ENCODE measurements at places on chromosomes 13 and 19.

DNA sequence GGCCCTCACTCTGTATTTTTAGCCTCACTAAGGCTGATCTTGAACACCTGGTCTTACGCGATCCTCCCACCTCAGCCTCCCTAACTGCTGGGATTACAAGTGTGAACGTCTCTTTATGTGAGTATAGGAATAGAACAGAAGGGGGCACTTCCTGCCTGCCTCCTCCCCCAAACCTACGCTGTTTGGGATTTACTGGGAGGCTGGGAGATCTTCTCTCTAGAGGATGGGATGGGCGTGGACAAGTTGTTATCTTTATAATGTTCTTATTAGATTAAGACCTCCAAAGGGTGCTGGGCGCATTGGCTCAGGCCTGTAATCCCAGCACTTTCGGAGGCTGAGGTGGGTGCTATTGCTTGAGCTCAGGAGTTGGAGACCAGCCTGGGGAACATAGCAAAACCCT is 2.9 kb upstream of the CSNK1G2 start:
- DNase-seq = no peak

- DNase-seq = no peak
These were observed 35.2 kb upstream of the PEG3 start for GRCh38 chr19:56875717-56876116.

DNA sequence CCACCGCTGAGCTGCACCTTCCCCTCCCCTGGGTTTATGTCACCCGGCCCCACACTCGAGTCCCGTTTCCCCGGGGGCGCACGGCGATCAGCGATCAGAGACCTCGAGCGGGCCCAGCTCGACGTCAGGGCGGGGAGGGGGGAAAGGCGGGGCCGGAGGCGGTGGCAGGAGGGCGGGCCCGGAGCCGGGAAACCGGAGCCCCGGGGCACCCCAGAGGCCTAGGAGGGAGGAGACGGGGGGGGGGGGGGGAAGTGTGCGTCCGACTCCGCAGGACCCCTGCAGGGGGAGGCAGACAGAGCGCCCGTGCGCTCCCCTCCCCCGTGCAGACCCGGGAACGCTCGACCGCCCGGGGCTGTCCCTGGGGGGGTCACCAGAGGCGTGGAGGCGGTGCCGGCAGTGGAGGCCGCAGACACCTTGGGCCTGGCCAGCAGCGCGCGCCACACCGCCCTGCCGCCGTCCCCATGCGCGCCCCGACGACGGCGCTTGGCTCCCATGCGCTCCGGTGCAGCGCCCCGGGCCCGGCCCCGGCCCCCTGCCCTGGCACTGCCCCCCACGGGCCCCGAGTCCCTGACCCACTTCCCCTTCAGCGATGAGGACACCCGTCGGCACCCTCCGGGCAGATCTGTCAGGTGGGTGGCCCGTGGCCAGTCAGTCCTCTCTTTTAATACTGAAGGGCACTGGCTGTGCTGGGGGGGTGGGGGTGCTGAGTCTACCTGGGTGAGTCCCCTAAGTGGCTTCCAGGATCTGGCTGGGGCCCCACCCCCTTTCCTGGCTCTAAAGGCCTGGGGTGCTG is 11.8 kb downstream of the PDE4A start:
- no peak for DNase-seq

- no peak for DNase-seq
These were observed 44.3 kb upstream of the ENOX1 start for GRCh38 chr13:43831088-43831487.

- DNase-seq = no peak
These were observed 42.4 kb downstream of the UQCRFS1 start for GRCh38 chr19:29170554-29170953.

DNA sequence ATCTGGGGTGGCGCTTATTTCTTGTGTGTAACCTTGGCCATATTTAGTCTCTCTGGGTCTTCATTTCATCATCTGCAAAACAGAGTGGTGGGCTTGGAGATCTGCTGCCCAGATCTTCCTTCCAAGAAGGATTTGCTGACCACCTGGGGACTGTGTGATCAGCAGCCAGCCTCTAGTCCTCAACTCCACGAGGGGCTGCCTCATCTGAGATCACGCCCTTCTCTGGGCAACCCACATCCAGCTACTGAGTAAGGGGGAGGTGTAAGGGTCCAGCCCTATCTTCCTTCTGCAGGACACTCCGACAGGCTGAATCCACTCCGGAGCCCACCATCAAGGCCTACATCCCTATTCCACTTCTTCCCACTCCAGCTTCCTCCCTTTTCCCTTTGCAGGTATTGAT is 57.9 kb downstream of the CHST8 start:
- DNase-seq = no peak

- no peak for DNase-seq
These were observed 11.3 kb downstream of the ABCA7 start for GRCh38 chr19:1050989-1051788.

- DNase-seq = no peak
These were observed 7.5 kb downstream of the PLAUR start for GRCh38 chr19:43662487-43662886.

DNA sequence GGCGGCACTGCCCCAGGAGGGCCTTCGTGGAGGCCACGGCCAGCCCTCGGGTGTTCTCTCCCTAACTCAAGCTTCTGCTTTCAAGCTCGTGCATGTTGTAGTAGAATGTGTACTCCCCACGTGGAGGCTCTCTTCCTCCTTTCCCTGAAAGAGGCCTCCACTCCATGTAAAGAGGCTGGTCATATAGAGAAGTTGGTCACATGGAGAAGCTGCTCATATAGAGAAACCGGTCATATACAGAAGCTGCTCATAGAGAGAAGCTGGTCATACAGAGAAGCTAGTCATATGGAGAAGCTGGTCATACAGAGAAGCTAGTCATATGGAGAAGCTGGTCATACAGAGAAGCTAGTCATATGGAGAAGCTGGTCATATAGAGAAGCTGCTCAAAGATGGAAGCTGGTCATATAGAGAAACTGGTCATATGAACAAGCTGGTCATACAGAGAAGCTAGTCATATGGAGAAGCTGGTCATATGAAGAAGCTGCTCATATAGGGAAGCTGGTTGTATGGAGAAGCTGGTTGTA is 152.5 kb downstream of the COL4A1 start:
- DNase-seq = no peak

DNA sequence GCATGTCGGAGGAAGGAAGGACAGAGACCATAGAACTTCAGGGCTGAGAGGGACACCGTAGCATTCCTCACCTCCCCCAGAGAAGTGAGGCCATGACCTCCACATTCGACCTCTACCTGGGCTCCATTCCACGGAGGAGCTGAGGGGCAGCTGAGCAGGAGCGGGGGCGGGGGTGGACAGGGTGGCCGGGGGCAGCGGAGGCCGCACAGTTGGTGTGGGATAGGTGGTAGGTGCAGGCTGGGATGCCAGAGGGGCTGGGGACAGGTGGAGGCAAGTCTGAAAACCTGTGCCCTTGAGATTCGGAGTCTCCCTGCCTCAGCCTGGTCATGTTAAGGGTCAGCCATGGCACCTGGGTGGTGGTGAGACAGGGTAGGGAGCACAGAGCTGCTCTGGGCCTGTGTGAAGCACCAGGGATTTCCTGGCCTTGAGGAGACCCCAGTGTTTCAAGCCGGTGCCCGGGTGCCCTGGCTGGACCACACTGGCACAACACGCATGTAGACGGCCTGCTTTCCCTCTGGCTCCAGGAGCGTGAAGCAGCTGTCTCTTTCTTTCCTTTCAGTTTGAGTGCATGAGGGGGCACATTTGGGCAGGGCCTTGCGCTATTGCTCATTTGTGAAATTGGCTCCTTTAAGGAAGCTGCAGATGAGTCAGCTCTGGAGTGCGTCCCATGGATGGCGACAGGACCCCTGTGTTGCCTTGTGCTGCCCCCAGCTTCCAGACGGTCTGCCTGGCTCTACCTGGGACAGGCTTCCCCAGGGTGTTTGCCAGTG is 51.8 kb downstream of the TSSK6 start:
- DNase-seq = no peak

DNA sequence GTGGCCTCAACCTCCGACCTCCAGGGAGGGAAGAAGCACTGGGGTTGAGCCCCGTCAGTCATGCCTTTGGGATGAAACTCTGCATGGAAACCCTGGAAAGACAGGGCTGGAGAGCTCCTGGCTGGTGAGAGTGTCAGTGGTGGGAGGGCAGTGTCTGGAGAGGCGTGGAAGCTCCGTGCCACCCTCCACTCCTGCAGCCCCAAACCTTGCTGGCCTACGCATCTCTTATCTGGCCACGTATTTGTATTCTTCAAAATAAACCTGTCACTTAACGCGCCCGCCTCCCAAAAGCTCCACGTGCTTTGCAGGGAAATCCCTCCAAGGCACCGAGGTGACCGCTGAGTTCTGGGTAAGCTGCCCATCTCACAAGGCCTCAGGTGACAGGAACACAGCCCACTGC is 84.3 kb downstream of the TEX29 start:
- no peak for DNase-seq

DNA sequence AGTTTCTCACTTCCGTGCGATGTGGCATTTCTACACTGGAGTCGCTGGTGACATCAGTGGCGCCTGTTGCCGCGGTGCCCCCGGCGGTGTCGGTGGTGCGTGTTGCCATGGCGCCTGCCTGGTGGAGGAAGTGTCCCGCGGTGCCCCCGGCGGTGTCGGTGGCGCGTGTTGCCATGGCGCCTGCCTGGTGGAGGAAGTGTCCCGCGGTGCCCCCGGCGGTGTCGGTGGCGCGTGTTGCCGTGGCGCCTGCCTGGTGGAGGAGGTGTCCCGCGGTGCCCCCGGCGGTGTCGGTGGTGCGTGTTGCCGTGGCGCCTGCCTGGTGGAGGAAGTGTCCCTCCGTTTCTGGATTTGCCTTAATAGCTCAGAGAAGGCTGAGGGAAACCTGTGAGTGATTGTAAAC is 127.6 kb downstream of the KDM4B start:
- DNase-seq = no peak

DNA sequence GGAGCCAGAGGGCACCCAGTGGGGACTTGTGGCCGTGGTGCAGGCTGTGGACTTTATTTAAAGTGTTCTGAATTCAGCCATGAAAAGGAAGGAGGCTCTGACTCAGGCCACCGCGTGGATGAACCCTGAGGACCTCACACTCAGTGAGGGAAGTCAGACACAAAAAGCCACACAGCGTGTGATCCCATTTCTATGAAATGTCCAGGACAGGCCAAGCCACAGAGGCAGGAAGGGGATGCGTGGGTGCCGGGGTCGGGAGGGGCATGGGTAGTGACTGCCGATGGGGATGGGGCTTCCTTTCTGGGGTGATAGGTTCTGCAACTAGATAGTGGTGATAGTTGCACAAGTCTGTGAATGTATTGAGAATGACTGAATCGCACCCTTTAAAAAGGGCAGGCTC is 8.7 kb upstream of the ZBTB7A start:
- DNase-seq = no peak

DNA sequence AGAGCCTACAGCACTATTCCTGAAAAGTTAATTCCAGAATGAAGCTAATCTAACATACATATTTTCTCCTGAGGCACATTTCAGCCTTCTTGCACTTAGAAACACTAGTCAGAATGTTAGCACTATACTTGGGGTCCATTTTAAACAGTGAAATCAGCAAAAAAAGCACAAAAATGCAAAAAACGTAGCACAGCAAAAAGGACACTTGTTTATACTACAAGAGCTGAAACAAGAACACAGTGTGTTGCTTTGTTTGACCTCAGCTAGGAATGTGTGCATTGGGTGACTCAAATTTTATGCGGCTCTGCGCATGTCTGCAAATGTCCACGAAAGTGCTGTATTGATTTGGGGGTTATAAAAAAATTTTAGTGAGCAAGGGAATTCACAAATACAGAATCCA is 226.2 kb downstream of the KCNRG start:
- DNase-seq = no peak

GRCh38 chr19:35407619-35408018 is 36.8 kb downstream of the GPR42 start:
- no peak for DNase-seq

GRCh38 chr13:103351035-103351828 is 285.0 kb upstream of the SLC10A2 start:
- no peak for DNase-seq

GRCh38 chr13:99404005-99404755 is 97.0 kb upstream of the GPR183 start:
- no peak for DNase-seq

DNA sequence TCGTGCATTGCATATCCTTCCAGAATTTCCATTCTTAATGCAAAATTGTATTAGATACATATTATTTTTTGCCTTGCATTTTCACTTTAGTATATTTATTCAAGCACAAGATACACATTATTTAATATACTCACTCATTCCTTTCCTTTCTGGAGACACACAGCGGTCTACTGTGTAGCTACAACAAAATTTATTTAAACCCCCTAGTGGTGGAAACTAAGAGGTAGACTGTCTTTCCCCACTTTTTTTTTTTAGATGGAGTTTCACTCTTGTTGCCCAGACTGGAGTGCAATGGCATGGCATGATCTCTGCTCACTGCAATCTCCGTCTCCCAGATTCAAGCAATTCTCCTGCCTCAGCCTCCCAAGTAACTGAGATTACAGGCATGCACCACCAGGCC is 2040.3 kb upstream of the PCDH20 start:
- no peak for DNase-seq

GRCh38 chr19:17079710-17080439 is 4.3 kb downstream of the MYO9B start:
- DNase-seq = no peak

GRCh38 chr13:23752111-23753001 is 136.8 kb downstream of the MIPEP start:
- DNase-seq = no peak

DNA sequence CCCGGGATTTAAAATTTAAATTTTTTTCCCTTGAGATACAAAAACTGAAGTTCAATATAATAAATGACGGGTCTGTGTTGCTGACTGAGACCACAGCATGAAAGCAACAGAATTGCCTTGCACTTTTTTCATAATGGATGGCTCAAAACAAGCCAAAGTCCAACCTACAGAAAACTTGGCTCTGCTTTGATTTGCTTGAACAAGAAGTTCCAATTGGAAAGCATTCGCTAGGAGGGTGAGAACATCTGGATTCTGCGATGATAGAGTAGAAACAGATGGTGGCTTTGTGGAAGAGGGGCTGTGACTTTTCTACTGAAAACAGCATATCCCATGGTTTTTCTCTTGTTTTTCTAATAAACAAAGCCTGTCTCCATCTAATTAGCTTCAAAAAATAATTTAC is 46.4 kb downstream of the THSD1 start:
- no peak for DNase-seq

DNA sequence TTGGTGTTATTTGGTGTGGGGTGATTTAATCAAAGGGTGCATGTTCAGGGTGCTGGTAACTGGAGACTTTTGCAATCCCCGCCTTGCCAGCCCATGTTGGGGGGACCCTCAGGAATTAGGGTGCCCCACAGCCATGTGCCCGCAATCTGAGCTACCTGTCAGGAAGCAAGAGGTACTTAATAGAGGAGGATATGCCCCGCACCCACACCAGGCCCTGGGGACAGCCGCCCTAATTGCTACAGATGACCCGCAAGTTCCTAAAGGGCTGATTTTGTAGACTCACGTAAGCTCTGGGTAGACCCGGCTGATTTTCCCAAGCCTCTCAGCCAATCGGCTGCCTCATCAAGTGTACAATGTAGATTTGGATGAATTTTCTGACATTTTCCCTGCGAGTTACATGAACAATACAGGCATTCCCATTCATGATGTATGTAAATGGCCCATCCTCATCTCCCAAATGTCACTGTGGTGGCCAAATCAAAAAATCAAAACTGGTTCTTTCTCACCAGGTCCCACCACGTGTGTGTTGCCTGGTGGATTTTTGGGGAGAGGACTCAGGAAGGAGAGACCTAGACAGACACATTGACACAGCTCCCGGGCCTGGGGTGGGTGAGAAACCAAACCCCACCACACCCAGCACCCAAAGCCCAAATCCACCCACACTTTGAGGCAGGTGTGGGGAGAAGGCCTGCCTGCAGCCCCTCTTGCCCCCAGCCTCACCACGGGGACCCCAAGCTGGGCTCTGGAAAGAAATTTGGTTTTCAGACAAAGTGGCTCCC is 119.2 kb upstream of the SPACA7 start:
- no peak for DNase-seq
